ENCODE measurements at places on chromosomes 6 and 20.
A peak's percentile ranks its signal among the peaks of the same experiment; 100 is the strongest.

DNA sequence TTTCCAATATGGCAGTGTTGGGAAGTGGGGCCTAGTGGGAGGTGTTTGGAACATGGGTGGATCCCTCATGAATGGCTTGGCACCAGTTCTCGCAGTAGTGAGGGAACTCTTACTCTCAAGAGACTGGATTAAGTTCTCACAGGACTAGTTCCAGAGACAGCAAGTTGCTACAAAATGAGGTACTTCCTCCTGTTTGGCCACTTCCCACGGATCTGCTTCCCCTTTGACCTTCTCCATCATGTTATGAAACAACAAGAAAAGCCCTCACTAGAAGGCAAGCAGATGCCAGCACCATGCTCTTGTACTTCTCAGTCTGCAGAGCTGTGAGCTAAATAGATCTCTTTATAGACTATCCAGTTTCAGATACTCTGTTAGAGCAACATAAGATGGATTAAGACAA lies 3.1 kb downstream of the RSPH3 start:
- no peak for DNase-seq

- no peak for DNase-seq
Measured at GRCh38 chr20:37528446-37529213, 954 bp upstream of the BLCAP start.

GRCh38 chr6:151379933-151380847 lies 11.2 kb downstream of the ZBTB2 start:
- no peak for DNase-seq

GRCh38 chr20:36175475-36175995 lies 21.0 kb downstream of the EPB41L1 start:
- DNase-seq = no peak

DNA sequence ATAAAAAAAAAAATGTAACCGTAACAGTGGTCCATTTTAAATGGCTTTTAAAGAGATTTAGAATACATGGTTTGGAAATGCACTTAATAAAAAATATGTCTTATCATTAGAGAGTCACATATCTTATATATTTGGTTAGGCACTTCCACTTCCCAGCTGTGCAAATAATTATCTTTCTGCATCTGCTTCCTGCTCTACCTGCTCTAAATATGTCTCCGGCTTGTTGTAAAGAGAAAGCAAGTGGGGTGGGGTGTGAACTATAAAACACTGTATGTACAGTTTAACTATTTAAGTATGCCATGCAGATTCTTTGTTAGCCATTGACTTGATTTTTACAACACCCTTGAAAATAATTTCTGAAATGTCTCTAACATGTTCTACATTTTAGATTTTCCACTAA lies 106.3 kb downstream of the NKAIN2 start:
- DNase-seq = peak; percentile 52

DNA sequence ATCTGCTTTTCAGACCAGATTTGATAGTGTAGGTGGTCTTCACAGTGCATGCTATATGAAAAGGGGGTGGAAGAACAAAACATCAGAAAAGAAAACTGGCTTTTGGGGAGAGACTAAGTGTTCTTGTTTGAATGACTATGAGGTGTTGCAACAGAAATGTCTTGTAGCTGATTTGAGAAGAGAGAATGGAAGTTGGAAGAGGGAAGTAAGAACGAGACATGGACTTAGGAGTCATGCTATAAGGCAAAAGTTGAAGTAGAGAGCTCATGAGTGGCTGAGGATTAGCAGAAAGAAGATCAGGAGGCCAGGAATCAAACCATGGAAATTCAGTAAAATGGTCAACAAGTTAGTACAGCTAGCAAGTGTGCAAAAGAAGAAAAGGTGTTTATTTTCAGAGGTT lies 32.1 kb downstream of the FNDC1 start:
- no peak for DNase-seq

- no peak for DNase-seq
Measured at GRCh38 chr6:107991061-107991460, 33.1 kb upstream of the SEC63 start.

DNA sequence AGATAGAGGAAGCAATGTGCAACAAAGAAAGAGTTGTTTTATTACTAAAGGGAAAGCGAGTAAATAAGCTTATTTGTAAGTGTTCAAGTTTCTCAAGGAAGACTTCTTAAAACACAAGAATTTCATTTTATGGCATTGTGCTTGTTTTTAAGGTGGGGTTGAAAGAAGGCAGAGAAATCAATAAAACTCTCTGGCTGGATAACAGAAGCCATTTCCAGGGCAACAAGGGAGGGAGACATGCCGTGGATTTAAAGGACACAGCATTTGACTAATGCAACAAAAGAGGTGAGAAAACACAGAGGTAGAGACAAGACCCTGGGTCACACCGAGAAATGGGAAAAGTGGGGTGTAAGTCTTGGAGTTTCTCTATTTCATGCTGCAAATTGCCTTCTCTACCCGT lies 28.8 kb upstream of the GMPR start:
- no peak for DNase-seq

- no peak for DNase-seq
Measured at GRCh38 chr6:91185072-91185471, 598.2 kb upstream of the MAP3K7 start.
